Astrocyte (in vitro differentiated cells and primary cell): ENCODE measurements at places on chromosomes 4 and X.
A peak's percentile ranks its signal among the peaks of the same experiment; 100 is the strongest.

GRCh38 chrX:133391111-133391510 is 24.2 kb downstream of the GPC4 start:
- no peak for DNase-seq

DNA sequence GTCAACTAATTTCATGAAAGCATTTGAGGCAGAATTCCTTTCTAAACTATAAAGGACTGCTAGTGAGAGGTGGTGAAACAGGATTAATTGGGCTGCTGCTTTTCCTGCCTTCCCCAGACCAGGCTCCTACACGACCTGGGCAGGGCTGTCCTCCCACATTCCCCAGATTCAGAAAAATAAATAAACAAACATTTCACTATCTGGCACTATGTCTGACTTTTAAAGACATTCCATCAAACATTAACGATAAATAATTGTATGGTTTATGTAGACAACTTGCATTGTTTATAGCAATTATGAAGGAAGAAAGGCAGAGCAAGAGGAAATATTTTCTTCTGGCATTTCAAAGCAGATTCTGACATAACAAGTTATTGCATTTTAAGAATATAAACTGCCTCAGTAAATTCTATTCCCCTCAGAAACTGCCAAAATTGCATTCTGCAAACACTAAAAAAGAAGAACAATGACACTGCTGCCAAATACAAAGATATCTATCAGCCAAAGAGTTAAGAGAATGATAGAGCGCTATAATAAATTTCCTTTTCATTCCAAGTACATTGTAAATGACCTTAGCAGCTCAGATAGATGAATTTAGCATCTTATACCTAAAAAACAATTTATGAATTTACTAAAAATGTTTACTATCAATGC is 214.7 kb upstream of the INTU start:
- no peak for DNase-seq

GRCh38 chr4:7161721-7162214 is 30.6 kb upstream of the SORCS2 start:
- peak; percentile 73 for DNase-seq

DNA sequence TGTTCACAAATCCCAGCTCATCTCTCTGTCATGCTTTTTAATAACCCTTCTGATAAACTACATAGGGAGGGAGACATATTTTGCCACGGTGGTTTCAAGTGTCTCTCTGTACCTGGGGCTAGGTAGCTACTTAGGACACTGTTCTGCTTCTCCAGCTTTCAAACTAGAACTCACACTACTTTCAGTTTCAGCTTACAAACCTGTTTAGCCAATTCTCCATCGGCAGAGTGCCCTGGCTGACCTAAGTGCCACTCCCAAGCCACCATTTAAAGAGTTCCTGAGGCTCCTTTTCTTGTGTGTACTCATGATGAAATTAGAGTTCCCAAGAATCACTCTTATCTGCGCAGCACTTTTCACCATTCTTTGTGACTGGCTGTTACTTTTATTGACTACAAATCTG is 899.2 kb downstream of the FAT4 start:
- DNase-seq = no peak

GRCh38 chr4:1244081-1244977 is 4.6 kb downstream of the CTBP1 start:
- no peak for DNase-seq

DNA sequence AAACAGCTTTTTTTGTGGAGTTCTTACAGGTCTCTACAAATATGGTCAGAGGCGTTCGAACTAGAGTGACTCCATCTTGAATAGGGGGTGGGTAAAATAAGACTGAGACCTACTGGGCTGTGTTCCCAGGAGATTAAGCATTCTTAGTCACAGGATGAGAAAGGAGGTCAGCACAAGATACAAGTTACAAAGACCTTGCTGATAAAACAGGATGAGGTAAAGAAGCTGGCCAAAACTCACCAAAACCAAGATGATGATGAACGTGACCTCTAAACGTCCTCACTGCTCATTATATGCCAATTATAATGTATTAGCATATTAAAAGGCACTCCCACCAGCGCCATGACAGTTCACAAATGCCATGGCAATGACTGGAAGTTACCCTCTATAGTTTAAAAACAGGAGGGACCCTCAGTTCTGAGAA is 42.8 kb upstream of the SPP1 start:
- DNase-seq = no peak

GRCh38 chr4:97942951-97943350 is 200.3 kb downstream of the STPG2 start:
- DNase-seq = no peak

GRCh38 chrX:66054978-66055377 is 15.1 kb upstream of the VSIG4 start:
- no peak for DNase-seq

DNA sequence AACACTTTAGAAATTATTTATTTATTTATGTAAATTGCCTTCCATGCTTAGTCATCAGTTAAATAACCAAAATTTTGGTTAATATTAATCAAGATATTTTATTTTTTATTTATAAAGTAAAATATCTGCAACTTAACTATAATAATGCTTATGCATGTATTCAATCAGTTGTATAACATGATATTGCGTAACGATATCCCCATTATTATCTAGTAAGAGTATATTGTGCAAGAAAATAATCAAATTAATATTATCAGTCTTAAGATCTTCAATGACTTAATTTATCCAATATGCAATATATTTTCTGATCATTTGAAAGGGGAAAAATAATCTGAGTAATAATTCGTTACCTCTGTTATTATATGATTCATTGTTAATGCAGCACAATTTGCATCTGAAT is 596.7 kb downstream of the GABRG1 start:
- no peak for DNase-seq

GRCh38 chr4:89175611-89176010 is 64.3 kb downstream of the TIGD2 start:
- DNase-seq = no peak

DNA sequence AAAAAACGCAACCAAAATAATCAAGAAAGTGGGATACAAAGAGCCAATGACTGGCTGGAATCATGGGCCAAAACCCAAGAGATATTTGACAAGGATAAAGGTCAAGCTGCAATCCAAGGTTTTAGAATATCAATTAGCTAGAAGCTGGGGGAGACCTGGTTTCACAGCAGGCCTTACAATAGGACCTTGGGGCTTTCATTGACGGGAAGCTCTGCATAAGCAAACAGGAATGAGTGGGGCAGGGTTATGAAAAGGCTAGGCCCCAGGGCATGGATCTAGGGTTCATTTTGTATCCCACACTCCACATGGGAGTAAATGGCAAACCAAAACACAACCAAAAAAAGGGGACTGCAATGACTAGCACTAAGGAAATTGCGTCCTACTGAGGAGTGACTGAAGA is 215.3 kb downstream of the HS6ST2 start:
- DNase-seq = no peak

- DNase-seq = no peak
Observed at GRCh38 chrX:10471418-10471817, 149.0 kb downstream of the MID1 start.

DNA sequence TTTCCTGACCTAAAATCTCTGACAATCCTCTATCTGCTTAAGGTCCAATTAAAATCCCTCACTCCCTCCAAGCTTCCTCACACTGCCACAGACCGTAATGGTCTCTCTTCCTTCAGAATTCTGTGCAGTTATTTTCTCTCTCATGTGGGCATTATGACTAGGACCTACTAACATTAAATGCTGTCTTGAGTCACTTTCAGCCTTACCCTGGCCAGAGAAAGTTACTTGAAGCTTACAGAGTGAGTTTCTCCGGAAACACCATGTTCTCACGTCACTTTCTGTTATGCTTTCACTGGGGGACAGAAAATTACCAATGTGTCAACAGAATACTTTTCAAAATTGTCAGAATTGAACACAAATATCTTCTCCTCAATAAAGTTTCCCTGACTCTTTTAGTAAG is 271.8 kb downstream of the INPP4B start:
- no peak for DNase-seq

DNA sequence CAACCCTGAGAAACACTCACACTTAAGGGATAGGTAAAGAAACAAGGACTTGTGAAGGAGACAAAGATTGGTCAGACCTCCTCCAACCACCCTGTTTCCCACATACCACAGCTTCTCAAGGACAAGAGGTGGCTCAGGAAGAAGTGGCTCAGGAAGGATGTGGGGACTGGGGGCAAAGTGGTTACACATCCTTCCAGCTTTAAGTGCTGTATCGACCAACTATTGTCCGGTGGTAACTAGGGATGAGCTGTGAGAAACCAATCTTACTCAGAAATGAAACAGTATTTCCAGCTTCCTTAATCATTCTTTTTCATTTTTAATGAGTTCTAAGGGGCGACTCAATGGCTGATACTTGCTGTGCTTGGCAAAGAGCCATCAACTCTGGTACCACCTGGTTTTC is 8.5 kb upstream of the LHFPL1 start:
- DNase-seq = no peak

- no peak for DNase-seq
Observed at GRCh38 chr4:107631560-107631959, 88.5 kb downstream of the PAPSS1 start.

GRCh38 chr4:52173470-52174045 is 122.5 kb downstream of the SPATA18 start:
- DNase-seq = no peak

DNA sequence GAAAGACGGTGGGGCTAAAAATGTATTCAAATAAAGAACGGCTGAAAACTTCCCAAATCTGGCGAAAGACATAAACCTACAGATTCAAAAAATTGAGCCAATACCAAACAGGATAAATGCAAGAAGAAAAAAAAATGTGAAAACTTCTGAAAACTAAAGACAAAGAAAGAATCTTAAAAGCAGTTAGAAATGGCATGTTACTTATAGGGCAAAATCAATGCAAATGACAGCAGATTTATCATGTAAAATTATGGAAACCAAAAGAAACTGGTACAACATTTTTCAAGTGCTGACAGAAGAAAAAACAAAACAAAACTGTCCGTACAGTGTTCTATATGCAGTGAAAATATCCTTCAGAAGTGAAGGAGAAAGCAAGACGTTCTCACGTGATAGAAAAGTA is 239.0 kb downstream of the PDGFC start:
- DNase-seq = no peak

- DNase-seq = no peak
Observed at GRCh38 chr4:38167973-38168372, 207.8 kb downstream of the PTTG2 start.

DNA sequence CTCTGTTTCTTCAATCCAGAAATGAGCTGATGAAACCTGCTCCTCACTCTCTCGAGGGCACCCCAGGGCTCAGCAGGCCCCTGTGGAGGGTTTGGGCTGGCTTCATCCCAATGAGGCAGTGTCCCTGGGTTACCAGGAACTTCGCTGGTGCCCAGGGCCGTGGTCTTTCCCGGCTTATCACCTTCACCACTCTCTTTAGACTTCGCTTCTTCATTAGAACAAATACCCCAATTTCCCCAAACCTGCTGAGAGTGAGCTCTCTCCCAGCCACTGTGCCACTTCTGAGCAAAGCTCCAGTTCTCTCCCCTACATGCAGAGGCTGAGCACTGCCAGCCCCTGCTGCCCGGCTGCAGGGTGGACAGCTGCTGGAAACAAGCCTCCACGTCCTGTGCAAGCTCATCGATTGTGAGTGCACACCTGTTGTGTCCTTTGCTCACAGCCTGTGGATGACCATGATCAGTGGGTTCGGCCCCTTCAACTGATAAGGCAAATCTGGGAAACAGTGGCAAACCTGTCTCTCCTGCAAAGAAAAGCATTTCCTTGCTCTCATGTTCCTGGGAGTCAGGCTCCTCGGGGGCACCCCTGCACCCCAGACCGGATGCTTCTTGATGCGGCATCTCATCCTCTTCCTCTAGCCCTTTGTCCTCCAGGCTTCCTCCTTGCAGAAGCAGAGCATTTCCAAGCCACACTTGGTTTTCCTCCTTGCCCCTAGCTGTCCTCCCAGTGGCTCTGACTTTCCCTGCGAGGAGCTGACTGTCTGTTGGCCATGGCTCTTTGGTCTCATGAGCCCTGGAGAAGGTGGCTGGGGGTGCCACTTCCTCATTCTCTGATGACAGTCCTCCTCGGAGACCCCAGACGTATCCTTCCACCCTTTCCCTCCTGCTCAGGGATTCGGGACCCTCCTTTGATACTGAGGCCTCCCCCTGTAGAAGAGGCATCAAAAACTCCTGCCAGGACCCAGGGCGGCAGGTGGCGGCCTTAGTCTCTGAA is 28.7 kb downstream of the C4orf50 start:
- no peak for DNase-seq

DNA sequence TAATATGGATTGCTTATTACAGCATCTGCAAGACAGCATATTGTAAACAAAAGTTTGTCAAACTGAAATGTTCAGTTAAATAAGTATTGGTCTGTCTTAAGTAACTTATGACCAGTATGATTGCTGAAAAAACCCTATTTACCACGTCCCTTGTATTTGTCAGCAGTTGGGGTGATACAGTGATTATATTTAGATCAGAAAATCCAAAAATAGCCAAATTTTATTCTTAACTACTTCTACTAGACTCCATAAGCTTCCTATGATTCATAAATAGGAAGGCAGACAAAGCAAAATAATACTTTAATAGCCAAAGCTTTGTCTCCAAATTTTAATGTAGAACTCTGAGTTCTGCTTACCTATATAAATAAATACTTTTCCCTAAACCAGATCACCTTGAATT is 45.3 kb downstream of the TBCK start:
- DNase-seq = no peak

- DNase-seq = no peak
Observed at GRCh38 chr4:2925931-2926860, 37.0 kb downstream of the NOP14 start.

DNA sequence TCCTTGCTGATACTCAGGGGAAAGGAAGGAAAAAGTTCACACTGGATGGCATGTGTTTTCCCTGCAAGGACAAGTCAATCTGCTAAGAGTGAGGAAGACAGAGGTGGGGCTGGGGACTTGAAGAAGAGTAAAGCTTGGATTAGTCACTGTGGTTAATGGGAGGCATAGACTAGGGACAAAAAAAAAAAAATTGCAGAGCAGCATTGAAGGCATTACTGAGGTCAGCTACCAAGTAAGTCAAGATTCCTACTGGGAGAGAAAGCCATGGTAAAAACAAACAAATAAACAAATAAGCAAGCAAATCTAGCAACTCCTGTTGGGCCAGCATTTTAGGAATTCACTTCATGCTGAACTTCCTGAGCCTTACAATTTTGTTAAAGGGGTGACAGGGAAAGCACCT is 58.2 kb upstream of the GPC4 start:
- no peak for DNase-seq

DNA sequence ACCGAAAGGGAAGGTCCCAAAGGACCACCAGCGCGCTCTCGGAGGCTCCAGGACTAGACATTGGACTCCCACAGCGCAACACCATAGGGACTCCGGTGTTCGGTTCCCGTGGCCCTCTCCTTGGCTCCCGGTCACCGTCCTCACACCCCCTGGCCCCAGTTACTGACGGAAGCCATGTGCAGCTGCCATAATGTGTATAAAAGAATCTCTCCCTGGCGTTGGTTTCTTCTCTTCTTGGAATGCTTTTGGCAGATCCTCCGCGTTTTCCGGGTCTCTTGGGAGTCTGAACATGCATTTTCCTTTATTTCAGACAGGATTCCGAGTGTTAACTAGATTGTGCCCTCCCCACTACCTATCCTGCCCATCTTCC is 69.8 kb downstream of the FBXO8 start:
- no peak for DNase-seq

GRCh38 chrX:34585561-34585960 is 71.5 kb downstream of the TMEM47 start:
- no peak for DNase-seq

GRCh38 chr4:120682981-120683380 is 239.5 kb downstream of the PRDM5 start:
- peak; percentile 36 for DNase-seq

- DNase-seq = peak; percentile 21
Observed at GRCh38 chrX:6021316-6022091, 207.2 kb downstream of the NLGN4X start.

GRCh38 chr4:26288355-26288909 is 32.4 kb upstream of the RBPJ start:
- peak; percentile 41 for DNase-seq
